ENCODE measurements at places on chromosomes 3 and 15.

DNA sequence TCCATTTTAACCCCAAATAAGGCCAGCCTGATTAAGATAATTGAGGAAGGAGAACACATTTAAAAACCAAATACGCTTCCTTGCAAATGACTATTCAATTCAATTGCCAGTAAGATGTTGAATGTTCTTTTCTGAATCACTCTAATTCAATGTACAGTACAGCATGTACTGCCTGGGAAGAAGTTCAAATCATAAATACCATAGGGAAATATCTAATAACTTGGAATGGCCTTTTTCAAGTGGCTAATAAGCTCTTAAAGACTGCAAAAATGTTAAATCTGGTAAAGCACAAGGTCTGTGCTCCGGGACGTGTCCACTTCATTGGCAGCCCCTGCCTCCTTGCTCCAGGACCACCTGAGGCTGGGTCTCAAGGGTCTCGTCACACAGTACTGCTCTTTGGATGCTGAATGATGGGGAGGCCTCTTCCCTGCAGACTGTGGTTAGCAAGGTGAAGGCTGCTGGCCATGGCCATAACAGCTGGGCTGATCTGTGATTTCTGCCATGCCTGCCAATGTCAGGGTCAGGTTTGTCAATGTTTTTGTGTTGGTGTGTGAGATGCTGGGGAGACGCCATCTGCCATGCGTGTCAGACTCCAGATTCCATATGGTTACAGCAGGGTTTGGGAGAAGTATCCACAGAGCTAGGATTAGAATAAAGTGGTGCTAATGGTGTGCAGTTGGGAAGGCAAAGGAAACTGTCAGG lies 300.5 kb downstream of the ADAMTS17 start:
- DNase-seq, result no peak

DNA sequence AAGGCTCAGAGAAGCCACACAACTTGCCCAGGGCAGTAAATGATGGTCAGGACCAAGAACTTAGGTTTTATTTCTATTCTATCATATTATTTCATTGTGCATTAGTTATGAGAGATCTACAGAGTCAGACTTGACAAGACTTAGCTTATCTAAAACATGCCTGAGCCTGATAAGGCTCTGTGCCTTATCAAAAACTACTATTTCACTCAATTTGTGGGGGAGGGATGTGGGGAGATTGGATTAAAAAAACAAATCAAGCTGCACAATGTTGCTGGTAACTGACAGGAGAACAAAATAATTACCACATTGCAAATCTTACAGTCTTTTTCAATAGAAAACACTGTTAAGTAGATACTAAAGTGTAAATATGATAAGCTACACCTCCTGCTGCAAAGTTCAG lies 16.0 kb downstream of the HACD2 start:
- DNase-seq, result no peak

DNA sequence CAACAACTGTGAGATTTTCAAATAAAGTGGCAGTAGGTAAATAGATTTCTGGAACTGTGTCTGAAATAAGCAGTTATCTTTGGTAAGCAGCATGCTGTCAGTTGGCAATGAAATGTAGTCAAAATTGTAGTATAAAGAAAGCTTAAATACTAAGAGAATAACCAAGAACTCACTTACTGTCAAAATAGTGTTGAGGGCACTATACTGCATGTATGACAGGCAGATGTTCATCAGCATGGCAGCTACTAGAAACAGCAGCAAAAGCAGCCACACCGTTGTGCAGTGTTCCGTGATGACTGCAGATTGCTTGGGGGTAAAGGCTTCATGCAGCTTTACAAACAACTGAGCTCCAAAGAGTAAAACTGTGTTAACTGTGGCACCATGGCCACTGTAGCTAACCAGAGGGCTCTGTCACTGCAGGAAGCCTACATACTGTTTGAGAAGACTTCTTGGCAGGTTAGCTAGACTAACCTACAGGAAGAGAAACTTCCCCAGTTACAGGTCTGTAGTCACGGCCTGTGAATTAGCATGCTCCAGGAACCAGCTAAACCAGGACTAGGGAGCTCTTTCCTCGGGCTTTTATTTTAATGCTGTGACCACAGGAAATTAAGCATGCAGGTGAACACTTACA lies 459.7 kb downstream of the TBL1XR1 start:
- no peak for DNase-seq

GRCh38 chr3:94525043-94525442 lies 462.2 kb downstream of the NSUN3 start:
- DNase-seq, result no peak

- DNase-seq, result no peak
Observed at GRCh38 chr15:82972990-82973389, 13.0 kb upstream of the RAMAC start.
